ENCODE measurements at places on chromosomes 5 and 9.

GRCh38 chr5:115557667-115558387 lies 13.3 kb upstream of the FEM1C start:
- no peak for DNase-seq

GRCh38 chr9:37421914-37422288 lies 595 bp upstream of the GRHPR start:
- no peak for DNase-seq

GRCh38 chr9:13529321-13530104 lies 250.0 kb upstream of the MPDZ start:
- DNase-seq, result no peak

GRCh38 chr5:148996270-148996669 lies 66.6 kb downstream of the SH3TC2 start:
- no peak for DNase-seq

- no peak for DNase-seq
Observed at GRCh38 chr9:93081931-93082330, 14.1 kb upstream of the CARD19 start.

DNA sequence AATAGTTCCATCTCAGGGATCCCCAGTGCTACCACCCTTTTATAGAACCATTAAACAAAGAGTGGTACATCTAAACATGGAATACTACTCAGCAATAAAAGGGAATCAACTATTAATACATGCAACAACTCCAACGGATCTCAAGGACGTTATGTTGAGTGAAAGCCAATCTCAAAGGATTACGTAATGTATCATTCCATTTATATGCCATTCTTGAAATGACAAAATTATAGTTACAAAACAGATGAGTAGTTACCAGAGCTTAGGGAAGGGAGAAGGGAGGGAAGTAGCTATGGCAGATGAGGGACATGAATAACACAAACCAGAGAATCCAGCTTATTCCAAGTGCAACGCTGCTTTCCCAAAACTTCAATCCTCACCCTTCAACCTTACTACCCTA lies 69.5 kb downstream of the ACTL7B start:
- no peak for DNase-seq

DNA sequence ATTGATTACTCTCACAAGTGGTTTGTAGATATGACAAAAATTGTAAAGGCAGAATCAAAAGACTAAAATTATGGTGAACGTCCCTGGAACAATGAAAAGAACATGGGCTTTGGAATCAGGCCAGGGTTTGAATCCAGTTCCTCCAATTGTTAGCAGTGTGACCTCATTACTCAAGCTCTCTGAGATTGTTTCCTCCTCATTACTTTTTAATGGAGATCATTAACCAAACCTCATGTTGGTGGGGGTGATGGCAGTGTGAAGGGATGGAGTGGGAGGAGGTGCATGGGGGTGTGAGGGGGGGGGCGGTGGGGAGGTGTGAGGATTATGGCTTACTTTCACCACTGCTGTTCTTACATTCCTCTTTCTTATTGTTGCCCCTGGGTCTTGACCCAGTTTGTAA lies 44.1 kb upstream of the FOXE1 start:
- no peak for DNase-seq

- DNase-seq, result no peak
Observed at GRCh38 chr5:88664645-88665044, 218.3 kb downstream of the MEF2C start.

DNA sequence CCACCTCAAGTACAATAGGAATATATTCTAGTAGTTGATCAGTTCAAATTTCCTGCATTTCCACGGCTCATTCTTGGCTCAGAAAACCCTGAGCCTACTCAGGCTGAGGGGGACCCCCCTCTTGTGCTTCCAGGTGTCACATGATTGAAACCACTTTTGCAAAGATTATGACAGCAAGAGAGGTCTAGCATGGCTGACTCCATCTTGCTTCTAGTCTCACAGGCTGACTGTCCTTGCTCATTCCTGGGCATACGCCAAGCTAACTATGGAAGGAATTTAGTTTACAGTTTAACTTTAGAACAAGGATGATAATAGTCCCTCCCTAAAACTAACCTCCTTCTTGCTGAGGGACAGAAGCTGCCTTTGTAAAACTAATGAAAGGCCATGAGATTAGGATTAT lies 154.1 kb downstream of the SNX18 start:
- DNase-seq, result no peak

GRCh38 chr5:42306287-42306686 lies 117.0 kb upstream of the GHR start:
- no peak for DNase-seq

- DNase-seq, result no peak
Observed at GRCh38 chr9:130172161-130172857, at the start of gene NCS1. NCS1 (plus strand) TSS chr9:130172404; CDS start chr9:130172664, 260 bp downstream.

GRCh38 chr5:146731909-146732659 lies 146.5 kb downstream of the PPP2R2B start:
- no peak for DNase-seq

DNA sequence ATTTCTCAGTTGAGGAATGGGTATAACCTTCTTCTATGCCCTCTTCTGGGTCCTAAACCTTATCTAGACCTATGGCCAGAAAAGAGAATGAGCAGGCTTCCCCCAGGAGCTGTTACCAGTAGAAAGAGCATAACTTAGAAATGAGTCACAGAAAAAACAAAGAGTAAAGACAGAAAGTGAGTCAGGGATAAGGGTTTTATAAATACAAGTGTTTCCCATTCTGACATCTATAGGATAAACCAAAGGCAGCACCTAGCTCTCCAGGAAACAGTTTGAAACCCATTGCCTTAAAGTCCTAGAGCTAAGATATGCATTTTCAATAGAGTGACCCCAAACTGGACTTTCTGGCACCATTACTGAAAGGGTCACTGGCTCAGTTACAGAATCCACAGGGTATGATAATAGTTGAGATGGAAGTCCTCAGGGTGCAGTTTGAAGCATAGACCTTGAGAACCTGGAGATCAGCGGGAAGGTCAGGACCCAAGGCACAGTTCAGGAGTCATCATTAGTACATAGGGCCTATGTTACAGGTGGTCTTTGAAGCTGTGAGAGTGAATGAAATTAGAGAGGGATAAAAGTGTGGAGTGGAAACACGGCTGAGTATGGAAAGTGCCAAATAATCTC lies 42.7 kb upstream of the LIFR start:
- DNase-seq, result no peak

- no peak for DNase-seq
Observed at GRCh38 chr5:82807021-82807420, 270.2 kb downstream of the TMEM167A start.

DNA sequence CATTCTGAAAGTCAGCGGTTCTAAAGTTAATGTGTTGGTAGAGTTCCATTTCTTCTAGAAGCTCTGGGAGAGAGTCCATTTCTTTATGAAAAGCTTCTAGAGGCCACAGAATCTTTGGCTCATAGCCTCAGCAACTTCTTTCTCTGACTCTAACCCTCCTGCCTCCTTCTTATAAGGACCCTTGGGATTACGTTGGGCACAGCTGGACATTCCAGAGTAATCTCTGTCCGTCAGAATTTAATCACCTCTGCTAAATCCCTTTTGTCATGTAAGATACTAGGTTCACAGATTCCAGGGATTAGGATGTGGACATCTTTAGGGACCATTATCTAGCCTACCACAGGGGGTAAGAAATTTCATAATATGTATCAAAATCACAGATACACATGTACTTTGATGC lies 22.6 kb upstream of the ANKDD1B start:
- DNase-seq, result no peak

- DNase-seq, result no peak
Observed at GRCh38 chr5:175840050-175840841, 31.1 kb upstream of the CPLX2 start.

- no peak for DNase-seq
Observed at GRCh38 chr9:125532812-125533594, 174.0 kb downstream of the MAPKAP1 start.

GRCh38 chr5:35518104-35518503 lies 99.6 kb upstream of the SPEF2 start:
- no peak for DNase-seq
